Vagina (tissue), 2 donors: ENCODE measurements at places on chromosomes 5 and 9. TPM values are rescaled to one million over a fixed set of nuclear protein-coding genes. Genes with fewer than 3 reads are reported as not detected.

- no peak for DNase-seq
Observed at GRCh38 chr9:134983074-134983473, 65.4 kb upstream of the FCN1 start.

SLC36A3 gene
- not detected for total RNA-seq

DNA sequence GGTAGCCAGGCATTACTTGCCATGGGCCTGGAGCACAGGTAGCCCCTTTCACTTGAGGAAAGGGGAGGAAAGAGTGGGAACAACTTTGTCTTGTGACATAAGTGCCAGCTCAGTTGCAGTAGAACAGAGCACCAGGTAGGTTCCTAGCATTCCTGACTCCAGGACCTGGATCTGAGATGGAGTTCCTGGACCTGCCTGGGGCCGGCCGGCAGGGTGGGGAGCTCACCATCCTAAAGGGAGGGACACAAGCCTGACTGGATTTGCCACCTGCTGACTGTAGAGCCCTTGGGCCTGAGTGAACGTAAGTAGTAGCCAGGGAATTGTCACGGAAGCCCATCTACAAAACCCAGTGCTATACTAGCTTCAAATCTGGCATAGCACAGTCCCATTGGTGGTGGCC, 653.3 kb upstream of the CDH6 start:
- DNase-seq: no peak

DTWD2 gene
- total RNA-seq: 7.9 TPM

- DNase-seq: no peak
Observed at GRCh38 chr9:111759762-111760639, 34.7 kb downstream of the SHOC1 start.

DNA sequence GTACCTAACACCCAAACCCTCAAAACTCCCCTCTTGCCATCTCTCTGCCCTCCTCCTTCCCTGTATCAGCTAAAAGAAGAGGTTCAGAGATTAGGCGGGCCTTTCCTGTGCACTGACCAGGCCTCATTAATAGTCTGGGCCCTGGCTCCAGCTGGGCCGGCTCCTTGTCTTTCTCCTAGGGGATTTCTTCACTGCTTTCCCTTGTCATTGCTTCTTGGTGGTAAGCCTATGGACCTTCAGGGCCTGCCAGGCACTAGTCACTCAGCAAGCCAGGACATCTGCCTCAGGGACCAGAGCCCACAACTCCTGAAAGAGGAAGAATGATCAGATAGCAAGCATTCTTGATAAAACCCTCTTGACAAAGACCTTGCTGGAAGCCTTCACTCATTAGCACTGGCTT, 50.9 kb downstream of the MRRF start:
- DNase-seq: no peak

- no peak for DNase-seq
Observed at GRCh38 chr5:167573370-167574127, 717.9 kb upstream of the WWC1 start.

CARD9 gene
- total RNA-seq: 16.9 TPM

SAXO1 gene
- total RNA-seq: not detected

KCNN2 gene
- 3.4 TPM for total RNA-seq

DNA sequence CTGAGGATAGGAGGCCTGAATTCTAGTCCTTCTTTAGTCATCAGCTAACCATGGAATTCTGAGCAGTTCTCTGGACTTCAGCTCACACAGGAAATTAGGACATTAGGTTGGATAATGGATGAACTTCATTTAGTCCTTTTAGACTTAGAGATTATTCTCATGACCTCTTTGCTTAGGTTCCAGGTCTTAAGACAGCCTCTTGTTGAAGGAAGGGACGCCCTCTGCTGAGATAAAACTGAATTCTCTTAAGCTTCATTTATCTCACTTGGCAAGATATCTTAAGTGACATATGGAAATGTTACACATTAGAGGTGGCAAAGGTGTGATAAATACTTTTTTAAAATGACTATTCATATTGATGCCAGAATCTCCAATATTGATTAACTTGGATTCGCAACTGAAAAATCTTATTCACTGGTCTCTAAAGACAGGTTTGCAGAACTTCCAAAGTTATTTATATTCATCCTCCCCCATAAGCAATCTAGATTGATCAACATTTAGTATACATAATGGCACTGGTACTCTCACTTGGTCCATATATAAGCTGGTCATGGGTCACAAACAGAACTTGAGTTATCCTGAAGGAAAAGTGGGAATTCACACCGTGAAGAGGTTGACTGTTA, 16.9 kb upstream of the ZNF366 start:
- no peak for DNase-seq

- no peak for DNase-seq
Observed at GRCh38 chr9:7974335-7974960, 174.9 kb upstream of the DMAC1 start.

GNA14 gene
- 11.0 TPM for total RNA-seq

IL13 gene
- not detected for total RNA-seq

GRCh38 chr9:96217754-96218693, 84.0 kb downstream of the HSD17B3 start:
- no peak for DNase-seq

GRCh38 chr5:83956386-83956785, 235.7 kb upstream of the HAPLN1 start:
- DNase-seq: no peak

GRCh38 chr9:82581935-82582334, 481.0 kb downstream of the RASEF start:
- DNase-seq: no peak

DNA sequence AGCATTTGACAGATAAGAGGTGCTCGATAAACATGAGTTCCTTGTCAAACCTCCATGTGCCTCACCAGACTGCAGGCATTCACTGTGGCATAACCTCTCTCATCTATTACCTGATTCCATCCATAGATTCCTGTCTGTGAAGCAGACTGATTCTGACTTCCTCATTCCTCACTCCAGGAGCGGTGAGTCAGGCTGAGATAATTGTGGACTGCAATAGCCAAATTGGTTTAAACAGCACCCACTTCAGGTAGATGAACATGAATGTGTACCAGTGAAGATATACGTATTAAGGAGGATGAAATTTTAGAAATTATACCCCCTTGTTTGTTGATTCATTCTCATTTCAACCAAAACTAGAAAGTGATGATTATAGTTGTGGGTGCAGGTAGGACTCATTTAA, 391.2 kb downstream of the HINT1 start:
- no peak for DNase-seq

OTP gene
- not detected for total RNA-seq

GPSM1 gene
- total RNA-seq: 35.4 TPM

GRCh38 chr5:168165221-168165914, 126.1 kb upstream of the WWC1 start:
- DNase-seq: no peak

DNA sequence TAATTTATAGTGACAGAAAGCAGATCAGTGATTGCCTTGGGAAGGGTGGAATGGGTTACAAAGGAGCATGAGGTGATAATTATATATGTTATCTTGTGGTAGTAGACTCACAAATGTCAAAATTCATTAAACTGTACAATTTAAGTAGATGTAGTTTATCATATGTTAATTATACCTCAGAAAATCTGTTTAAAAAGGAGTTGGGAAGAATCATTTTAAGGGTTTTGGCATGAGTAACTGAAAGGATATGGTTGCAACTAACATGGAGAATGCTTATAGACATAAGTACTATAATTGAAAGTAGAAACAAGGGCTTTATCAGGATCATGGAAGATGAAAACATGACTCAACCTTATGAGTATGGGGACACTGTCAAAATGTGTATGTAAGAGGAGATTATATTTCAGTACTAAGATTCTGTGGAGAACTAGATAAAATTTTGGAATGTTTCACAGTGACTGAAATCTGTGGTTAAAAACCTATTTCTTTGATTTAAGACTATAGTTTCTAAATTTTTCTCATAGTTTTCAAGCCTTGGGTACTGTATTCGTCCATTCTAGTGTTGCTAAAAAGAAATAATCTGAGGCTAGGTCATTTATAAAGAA, 73.3 kb downstream of the FCHO2 start:
- DNase-seq: no peak

DNA sequence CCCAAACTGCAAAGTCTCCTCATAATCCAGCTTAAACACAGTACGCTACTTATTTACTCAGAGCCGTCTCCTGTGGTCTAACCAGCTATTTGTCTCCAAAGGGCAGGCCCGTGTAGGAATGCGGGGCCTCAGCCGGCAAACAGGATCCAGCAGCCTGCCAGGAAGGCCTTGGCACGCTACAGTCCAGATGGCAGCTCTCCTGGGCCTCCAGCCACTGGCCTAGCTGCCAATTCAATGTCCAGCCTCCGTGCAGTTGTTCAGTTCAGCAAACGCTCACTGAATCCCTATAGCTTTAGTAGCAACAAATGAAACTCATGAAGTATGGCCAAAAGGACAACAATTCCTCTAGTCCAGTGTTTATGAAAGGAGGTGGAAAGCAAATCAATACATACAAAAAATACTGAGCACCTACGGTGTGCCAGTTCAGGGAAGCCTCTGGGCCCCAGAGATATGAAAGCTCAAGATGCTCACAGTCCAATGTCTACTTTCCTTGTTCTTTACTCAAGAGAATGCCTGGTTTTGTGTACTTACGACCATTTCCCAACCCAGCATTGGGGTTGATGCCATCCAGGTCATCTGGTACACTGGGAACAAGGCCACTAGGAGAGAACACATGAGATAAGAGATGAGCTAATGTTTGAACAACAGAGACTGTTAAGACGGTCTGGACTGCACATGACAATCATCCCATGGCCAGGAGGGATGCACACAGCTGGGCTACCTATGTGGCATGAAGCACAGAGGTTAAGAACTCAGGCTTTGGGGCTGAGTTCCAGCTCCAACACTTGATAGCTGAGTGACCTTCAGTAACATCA, 8.3 kb downstream of the CDK5RAP2 start:
- no peak for DNase-seq

- DNase-seq: no peak
Observed at GRCh38 chr9:37281541-37281940, 141.0 kb upstream of the GRHPR start.

- DNase-seq: peak; percentile 79
Observed at GRCh38 chr9:108052431-108053080, 563.0 kb upstream of the KLF4 start.

- DNase-seq: no peak
Observed at GRCh38 chr9:121636341-121636865, 15.0 kb upstream of the DAB2IP start.

TXNDC8 gene
- not detected for total RNA-seq

- no peak for DNase-seq
Observed at GRCh38 chr5:31720004-31720403, 81.1 kb downstream of the PDZD2 start.

DNA sequence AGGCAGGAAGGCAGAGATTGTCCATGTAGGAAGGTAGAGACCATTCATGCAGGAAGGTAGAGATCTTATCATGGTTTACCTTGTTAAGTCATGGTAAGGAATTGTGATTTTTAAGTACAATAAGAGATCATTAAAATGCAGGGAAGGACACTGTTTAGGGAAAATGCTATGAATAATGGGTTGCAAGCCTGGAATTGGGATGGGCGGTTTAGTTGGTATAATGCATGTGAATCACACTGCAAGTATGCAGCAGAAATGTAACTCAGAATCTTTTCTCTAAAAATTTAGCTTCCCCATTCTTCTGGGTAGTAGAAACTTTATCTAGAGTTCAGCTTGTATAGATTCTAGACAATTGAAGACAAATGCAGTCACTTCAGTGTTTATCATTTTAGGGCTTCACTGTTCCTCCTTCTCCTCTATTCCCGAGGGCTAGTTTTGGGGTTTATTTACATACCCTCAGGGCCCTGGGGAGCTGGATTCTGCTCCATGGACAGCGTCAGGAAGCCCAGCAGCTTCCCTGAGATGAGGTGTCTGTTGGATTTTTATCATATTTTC, 212.0 kb downstream of the SREK1 start:
- no peak for DNase-seq

DNA sequence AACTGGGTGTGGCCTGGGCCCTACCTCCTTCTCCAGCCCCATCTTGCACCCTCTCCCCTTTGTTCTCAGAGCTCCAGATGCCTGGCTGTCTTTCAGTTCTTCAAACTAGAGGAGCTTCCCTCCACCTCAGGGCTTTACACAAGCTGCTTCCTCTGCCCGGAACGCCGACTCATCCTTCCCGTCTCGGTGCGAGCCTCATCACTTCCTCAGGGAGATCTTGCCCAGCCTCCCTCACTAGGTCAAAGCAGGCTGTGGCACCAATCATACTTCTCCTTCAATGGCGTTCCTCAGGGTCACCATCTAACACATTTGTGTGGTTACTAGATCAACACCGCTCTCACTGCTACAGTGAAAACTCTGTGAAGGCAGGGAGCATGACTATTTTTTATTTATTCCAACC, 56.2 kb upstream of the ZSWIM6 start:
- no peak for DNase-seq

CARD19 gene
- 63.3 TPM for total RNA-seq

- DNase-seq: no peak
Observed at GRCh38 chr5:127863610-127864395, 160.6 kb downstream of the CCDC192 start.

DNA sequence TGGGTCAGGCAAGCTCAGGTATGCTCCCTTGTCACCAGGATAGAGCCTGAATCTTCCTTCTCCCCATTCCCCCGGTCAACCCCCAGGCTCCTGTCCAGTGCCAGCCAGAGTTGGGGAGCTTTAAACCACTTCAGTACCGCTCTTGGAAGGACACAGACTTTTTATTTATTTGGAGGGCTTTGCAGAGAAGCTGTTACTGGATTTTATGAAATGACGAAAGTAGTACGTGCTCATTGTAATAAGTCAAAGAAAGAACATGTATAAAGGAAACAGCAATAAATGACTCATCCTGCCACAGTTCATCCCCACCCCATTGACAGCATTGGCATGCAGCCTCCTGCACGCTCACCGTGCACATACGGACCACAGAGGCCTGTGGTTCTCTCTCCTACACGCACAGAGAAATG, 230.3 kb downstream of the AUH start:
- DNase-seq: no peak

DNA sequence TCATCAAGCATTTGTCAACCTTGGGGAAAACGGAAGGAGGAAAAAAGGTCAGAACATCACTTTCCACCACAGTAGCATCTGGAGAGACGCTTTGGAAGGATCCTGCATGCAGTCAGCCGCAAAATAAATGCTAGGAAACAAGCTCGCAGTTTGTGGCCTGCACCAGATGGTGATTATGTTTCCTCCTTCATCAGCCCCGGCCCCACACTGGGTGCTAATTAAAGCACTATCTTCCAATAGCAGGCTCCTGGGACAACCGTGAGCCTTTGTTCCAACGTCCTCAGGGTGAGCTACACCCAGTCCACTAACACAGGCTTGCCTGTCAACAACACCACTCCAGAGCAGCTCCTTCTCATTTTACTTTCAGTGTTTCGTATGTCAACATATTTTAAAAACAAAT, 64.0 kb downstream of the RNF130 start:
- DNase-seq: no peak

BRD9 gene
- 47.4 TPM for total RNA-seq

DNA sequence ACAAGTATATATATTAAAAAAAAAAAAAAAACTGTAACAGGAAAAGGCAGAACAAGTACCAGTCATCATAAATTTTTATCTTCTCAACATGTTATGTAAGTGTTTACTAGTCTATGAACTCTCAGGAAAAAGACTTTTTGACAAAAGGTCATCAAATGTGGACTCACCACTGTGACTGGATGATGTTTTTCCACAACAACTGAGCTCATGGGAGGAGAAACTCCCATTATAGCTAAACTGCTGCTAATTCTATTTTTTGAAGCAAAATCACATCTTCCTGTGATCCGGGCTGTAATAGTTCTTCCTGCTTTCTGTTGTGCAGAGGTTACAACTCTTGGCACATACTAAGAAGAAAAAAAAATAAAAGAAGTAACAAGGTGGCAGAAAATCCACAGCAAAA, 39.6 kb downstream of the POC5 start:
- DNase-seq: no peak
